Activated naive CD8-positive, alpha-beta T cell treated with anti-CD3 and anti-CD28 coated beads for 36 hours (primary cell): ENCODE measurements at places on chromosomes 12 and 14. TPM values are rescaled to one million over a fixed set of nuclear protein-coding genes. Genes with fewer than 3 reads are reported as not detected.

GRCh38 chr14:35989736-35990135, 163.6 kb downstream of the BRMS1L start:
- no peak overlapping the region for H3K4me3 ChIP-seq
- no peaks in the 10 kb centered on the region for H3K27me3 ChIP-seq
- no peaks in the 10 kb centered on the region for H3K36me3 ChIP-seq
- H3K27ac ChIP-seq = no peak overlapping the region
- peaks cover 7% of the 10 kb centered on the region for H3K4me1 ChIP-seq

The MYF5 gene
- total RNA-seq = not detected

DNA sequence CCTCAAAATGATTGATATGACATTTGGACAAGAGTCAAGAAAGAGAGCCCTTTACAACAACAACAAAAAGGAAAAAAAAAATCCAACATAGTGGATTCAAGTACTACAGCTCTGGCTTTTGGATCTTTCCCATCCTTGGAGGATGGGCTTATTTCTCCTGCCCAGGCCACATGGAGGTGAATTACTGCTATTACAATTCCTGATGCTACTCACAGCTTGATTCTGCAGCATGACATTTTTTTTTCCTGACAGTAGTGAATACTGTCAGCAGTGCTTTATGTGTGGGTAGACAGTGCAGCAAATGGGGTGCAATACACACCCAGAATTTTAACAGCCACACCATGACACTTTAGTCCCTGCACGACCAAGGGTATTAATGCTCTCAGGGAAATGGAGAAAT, 42.5 kb upstream of the HSP90B1 start:
- peaks cover 15% of the 10 kb centered on the region for H3K4me1 ChIP-seq
- no peak overlapping the region for H3K27ac ChIP-seq
- H3K4me3 ChIP-seq = no peak overlapping the region
- H3K27me3 ChIP-seq = no peaks in the 10 kb centered on the region
- DNase-seq = no peak

- H3K4me3 ChIP-seq = no peak overlapping the region
- no peaks in the 10 kb centered on the region for H3K36me3 ChIP-seq
- H3K27ac ChIP-seq = no peak overlapping the region
- no peak for DNase-seq
- no peaks in the 10 kb centered on the region for H3K27me3 ChIP-seq
- no peaks in the 10 kb centered on the region for H3K4me1 ChIP-seq
Measured at GRCh38 chr14:33934043-33934750, 16.7 kb downstream of the EGLN3 start.

The SLC6A15 gene
- total RNA-seq = 0.14 TPM

- H3K4me1 ChIP-seq = peaks cover 17% of the 10 kb centered on the region
- DNase-seq = peak; percentile 11
Measured at GRCh38 chr12:76455582-76456345, 103.8 kb downstream of the OSBPL8 start.

- H3K4me1 ChIP-seq = peaks cover 7% of the 10 kb centered on the region
- H3K4me3 ChIP-seq = no peak overlapping the region
- no peaks in the 10 kb centered on the region for H3K27me3 ChIP-seq
- no peak overlapping the region for H3K27ac ChIP-seq
Measured at GRCh38 chr12:39365364-39366001, 77.4 kb downstream of the KIF21A start.

The INHBC gene
- total RNA-seq = not detected

- peaks cover 45% of the 10 kb centered on the region for H3K4me1 ChIP-seq
- peaks cover 26% of the 10 kb centered on the region for H3K36me3 ChIP-seq
- no peak for DNase-seq
Measured at GRCh38 chr14:68295316-68295816, 475.8 kb downstream of the RAD51B start.

GRCh38 chr12:116538076-116538591, 21.0 kb upstream of the MAP1LC3B2 start:
- no peak overlapping the region for H3K4me3 ChIP-seq
- H3K27me3 ChIP-seq = no peaks in the 10 kb centered on the region
- no peak for DNase-seq
- H3K27ac ChIP-seq = peak overlapping the region; percentile 71
- peaks cover 37% of the 10 kb centered on the region for H3K4me1 ChIP-seq

The KITLG gene
- total RNA-seq = not detected

The RCOR1 gene
- 16.2 TPM for total RNA-seq

GRCh38 chr12:124599074-124599999, 31.9 kb upstream of the NCOR2 start:
- DNase-seq = no peak
- H3K36me3 ChIP-seq = no peaks in the 10 kb centered on the region
- H3K27me3 ChIP-seq = peaks cover 5% of the 10 kb centered on the region
- no peak overlapping the region for H3K4me3 ChIP-seq

- no peak for DNase-seq
- H3K4me1 ChIP-seq = peaks cover 19% of the 10 kb centered on the region
- H3K36me3 ChIP-seq = no peaks in the 10 kb centered on the region
- peaks cover 41% of the 10 kb centered on the region for H3K27me3 ChIP-seq
- H3K27ac ChIP-seq = no peak overlapping the region
Measured at GRCh38 chr12:48182631-48183030, 813 bp upstream of the CCDC184 start.

The SERPINA4 gene
- total RNA-seq = not detected

The NPC2 gene
- 14.2 TPM for total RNA-seq

- DNase-seq = no peak
- H3K4me3 ChIP-seq = no peak overlapping the region
- no peak overlapping the region for H3K27ac ChIP-seq
- peaks cover 31% of the 10 kb centered on the region for H3K4me1 ChIP-seq
- H3K36me3 ChIP-seq = no peaks in the 10 kb centered on the region
Measured at GRCh38 chr14:76975051-76975450, 53.5 kb downstream of the IRF2BPL start.

The APOF gene
- total RNA-seq = not detected

DNA sequence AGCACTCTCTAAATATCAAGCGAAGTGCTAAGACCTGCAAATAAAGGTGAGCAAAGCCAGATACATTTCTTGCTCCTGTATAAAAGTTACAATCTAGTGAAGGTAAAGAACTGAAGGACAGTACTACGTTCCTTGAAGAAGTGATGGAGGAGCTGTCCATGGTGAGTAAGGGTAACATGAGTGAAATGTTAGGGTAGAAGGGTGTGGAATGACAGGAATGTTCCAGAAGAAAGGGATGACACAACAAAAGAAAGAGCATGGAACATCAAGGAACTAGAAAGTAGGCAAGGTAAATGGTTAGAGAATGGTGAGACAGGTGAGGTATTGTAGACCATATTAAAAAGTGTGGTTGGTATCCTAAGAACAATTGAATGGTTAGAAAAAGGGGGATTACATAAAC, 272.4 kb downstream of the ACSS3 start:
- no peaks in the 10 kb centered on the region for H3K4me1 ChIP-seq
- no peaks in the 10 kb centered on the region for H3K36me3 ChIP-seq
- H3K4me3 ChIP-seq = no peak overlapping the region
- no peak overlapping the region for H3K27ac ChIP-seq

- H3K27me3 ChIP-seq = no peaks in the 10 kb centered on the region
- H3K4me1 ChIP-seq = peaks cover 17% of the 10 kb centered on the region
- H3K36me3 ChIP-seq = peaks cover 36% of the 10 kb centered on the region
- no peak overlapping the region for H3K27ac ChIP-seq
- DNase-seq = no peak
Measured at GRCh38 chr14:95123891-95124579, 33.3 kb downstream of the DICER1 start.

- no peaks in the 10 kb centered on the region for H3K36me3 ChIP-seq
- no peak overlapping the region for H3K4me3 ChIP-seq
- H3K27ac ChIP-seq = no peak overlapping the region
- H3K4me1 ChIP-seq = peaks cover 8% of the 10 kb centered on the region
Measured at GRCh38 chr14:31935391-31935790, 141.7 kb upstream of the ARHGAP5 start.

DNA sequence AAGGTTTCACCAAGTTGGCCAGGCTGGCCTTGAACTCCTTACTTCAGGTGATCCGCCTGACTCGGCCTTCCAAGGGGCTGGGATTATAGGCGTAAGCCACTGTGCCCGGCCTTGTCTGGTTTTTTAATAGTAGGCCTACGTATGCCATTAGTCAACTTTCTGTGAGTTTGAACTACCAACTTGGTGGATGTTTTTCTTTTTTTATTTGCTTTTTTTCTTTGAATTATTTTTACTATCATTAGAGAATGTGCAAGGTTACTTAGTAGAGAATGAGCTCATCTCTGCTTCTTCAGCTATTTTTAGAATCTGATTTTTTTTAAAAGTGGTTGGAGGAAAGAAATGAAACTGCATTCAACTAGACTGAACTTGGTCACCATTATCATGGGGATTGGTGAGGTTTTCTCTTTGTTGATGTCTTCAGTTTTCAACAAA, 51.4 kb downstream of the HMGA2 start:
- H3K36me3 ChIP-seq = no peaks in the 10 kb centered on the region
- H3K4me3 ChIP-seq = no peak overlapping the region
- H3K27me3 ChIP-seq = peaks cover 9% of the 10 kb centered on the region
- H3K4me1 ChIP-seq = no peaks in the 10 kb centered on the region
- no peak for DNase-seq

GRCh38 chr12:13313886-13314285, 117.4 kb downstream of the EMP1 start:
- no peaks in the 10 kb centered on the region for H3K4me1 ChIP-seq
- no peak overlapping the region for H3K4me3 ChIP-seq
- H3K27me3 ChIP-seq = peaks cover 14% of the 10 kb centered on the region
- H3K27ac ChIP-seq = no peak overlapping the region

DNA sequence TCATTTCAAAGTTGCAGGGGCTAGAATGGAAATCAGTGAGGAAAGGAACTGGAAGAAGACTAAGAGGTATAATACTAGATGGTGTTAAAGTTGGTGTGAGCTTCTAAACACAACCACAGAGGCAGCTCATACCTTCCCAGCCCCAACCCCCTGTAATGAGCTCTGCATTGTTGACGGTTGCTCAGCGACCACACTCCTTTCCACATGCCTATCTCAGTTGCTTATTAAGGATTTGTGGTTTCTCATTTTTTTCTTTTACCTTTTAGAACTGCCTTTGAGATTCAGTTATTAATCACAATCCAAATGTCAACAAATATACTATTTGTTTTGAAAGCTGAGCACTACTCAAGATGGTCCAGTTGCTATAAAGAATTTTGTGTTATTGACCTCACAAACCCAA, 62.1 kb upstream of the KIF21A start:
- H3K27ac ChIP-seq = no peak overlapping the region
- no peak for DNase-seq
- no peaks in the 10 kb centered on the region for H3K36me3 ChIP-seq
- no peak overlapping the region for H3K4me3 ChIP-seq

The HNRNPA1 gene
- 2,335 TPM for total RNA-seq

The DNAJC22 gene
- not detected for total RNA-seq

The RDH12 gene
- not detected for total RNA-seq

GRCh38 chr12:98578392-98578791, 15.1 kb upstream of the SLC25A3 start:
- no peaks in the 10 kb centered on the region for H3K4me1 ChIP-seq
- no peaks in the 10 kb centered on the region for H3K36me3 ChIP-seq
- H3K27me3 ChIP-seq = no peaks in the 10 kb centered on the region
- no peak overlapping the region for H3K4me3 ChIP-seq

The SLC7A8 gene
- 2.5 TPM for total RNA-seq

DNA sequence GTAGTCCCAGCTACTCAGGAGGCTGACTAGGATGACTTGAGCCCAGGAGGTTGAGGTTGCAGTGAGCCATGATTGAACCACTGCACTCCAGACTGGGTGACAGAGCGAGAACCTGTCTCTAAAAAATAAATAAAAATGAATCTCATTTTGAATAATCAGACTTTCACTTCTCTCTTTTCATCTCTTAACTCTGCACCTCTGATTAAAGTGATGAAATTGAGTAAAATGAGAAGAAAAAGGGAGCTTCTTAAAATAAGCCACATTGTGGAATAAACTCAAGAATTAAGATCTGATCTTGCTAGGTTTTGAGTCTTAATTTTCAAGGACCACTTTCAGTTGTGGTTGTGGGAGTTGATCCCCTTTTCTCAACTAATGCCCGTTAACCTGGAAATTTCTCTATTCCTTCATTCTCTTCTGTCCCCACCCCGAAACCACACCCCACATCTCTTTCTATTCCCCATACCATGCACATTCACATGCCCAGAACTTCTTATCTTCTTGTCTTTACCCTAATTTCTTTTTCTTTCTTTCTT, 70.9 kb upstream of the ETV6 start:
- DNase-seq = no peak
- H3K36me3 ChIP-seq = peaks cover 9% of the 10 kb centered on the region
- peaks cover 17% of the 10 kb centered on the region for H3K27me3 ChIP-seq
- no peak overlapping the region for H3K4me3 ChIP-seq

The PTHLH gene
- not detected for total RNA-seq

- peaks cover 2% of the 10 kb centered on the region for H3K36me3 ChIP-seq
- peak overlapping the region; percentile 94 for H3K27ac ChIP-seq
- no peaks in the 10 kb centered on the region for H3K27me3 ChIP-seq
- DNase-seq = peak; percentile 37
- peaks cover 69% of the 10 kb centered on the region for H3K4me1 ChIP-seq
Measured at GRCh38 chr12:57842342-57843294, 3.9 kb downstream of the CTDSP2 start.

- H3K4me3 ChIP-seq = no peak overlapping the region
- no peak for DNase-seq
- no peak overlapping the region for H3K27ac ChIP-seq
Measured at GRCh38 chr14:58746701-58747100, 108.9 kb downstream of the DACT1 start.

DNA sequence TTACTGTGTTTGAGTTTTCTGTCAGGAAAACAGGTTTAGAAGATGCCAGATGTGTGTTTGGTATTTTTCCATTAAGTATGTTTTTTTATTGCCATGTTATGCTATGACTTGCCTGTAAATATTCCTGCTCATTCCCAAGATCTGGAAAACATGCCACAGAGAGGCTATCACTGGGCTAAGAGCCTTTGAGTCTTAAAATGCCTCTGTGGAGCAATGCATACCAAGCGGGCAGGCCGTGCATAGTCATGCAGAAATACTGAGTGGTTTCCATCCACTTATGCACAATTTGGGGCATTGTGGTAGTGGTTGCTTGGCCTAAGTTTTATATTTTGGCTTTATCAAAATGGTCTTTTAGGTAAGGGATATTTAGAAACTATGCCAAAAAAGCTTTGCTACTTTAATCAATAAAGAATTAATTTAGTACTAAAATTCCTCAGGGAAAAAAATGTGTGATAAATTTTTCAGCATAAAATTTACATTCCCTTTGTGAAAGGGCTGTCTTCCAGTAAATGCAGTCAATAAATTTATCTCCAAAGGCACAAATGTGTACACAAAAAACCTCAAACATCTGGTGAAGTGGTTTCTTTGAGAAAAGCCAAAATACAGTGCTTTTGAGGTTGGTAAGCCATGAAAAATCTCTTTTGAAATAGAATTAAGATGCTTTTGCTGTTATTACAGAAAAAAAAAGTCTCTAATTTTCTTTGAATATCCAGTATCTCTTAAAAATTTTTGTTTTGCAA, 341.3 kb upstream of the FBXO33 start:
- DNase-seq = no peak
- no peaks in the 10 kb centered on the region for H3K27me3 ChIP-seq
- H3K36me3 ChIP-seq = no peaks in the 10 kb centered on the region
- no peak overlapping the region for H3K27ac ChIP-seq
- H3K4me1 ChIP-seq = peaks cover 4% of the 10 kb centered on the region

The DLGAP5 gene
- 68.0 TPM for total RNA-seq

DNA sequence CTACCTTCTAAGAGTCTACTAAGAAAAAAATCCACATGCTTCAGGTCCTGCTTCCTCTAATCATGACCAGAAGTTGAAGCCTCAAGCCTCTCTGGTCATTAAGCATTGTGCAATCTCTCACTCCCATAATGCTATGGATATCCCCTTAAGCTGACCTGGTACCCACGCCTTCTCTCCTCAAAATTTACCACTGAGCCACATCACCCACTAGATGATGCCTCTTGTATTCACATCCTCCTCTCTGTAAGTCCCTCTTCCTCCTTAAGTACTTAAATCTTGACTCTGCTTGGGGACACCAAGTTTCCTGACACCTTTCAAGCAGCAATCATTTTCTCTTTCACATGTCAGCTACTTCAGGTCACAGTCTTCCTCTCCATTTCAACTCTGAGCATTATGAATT, 9.8 kb downstream of the GALNT4 start:
- DNase-seq = no peak
- H3K27me3 ChIP-seq = no peaks in the 10 kb centered on the region
- no peak overlapping the region for H3K27ac ChIP-seq
